ENCODE measurements at places on chromosomes 3 and 15.

DNA sequence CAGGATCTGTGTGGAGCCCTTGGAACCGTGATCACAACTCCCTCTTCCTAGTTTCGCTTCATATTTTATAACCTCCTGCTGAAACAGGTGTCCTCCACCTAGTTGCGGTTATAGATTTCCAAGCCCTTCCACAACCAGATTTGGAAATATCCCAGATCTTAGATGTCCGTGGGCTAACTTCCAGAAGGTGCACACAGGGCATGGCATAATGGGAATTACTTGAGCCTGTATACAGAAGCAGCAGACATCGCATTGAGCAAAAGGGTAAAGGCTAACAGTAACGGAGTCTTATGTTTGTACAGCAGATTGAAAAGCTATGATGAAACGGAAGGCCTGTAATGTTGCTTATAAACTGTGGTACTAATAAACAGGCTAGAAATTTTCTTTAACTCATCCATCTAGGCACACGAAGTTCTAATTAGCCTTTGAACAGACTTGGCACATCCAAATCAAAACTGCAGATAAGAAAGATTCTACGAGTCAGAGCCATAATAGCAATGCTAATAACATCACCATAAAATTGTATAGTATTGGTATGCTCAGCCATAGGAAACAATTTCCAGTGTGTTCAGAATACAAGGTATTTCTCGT is 1.2 kb upstream of the USF3 start:
- no peak for DNase-seq

DNA sequence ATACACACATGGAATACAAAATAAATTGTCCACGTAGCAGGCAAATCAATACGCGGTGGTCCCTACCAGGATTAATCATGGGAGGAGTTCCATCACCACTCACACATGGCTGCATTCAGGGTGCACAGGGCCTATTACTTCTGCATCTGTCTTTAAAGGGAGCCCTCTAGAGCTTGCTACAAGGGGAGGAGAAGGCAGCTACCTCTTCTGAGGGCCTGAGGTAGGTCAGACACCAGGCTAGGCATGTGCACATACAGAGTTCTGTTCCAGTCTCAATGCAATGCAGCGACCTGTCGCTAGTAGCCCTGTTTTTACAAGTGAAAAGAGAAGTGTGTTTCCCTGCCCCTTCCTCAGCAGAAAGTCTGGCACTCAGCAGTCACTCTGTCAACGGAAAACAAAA is 102.7 kb downstream of the ROBO2 start:
- DNase-seq = no peak

DNA sequence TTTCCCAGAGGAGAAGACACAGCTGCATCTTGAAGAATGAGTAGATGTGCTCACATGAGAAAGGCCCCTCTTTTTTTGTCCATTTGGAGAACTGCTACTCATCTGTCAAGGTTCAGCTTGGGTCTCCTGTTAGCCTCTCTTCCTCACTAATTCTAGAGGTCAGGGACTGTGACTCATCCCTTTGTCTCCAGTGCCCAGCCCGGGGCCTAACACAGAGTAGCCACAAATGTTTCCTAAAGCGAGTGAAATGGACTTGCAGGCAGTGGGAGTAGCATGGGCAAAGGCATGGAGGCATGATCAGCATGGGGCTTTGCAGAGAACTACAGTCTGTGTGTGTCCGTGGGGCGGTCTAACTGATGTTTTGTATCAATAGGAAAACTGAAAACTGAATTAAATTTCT is 33.9 kb upstream of the MRPS22 start:
- DNase-seq = no peak

DNA sequence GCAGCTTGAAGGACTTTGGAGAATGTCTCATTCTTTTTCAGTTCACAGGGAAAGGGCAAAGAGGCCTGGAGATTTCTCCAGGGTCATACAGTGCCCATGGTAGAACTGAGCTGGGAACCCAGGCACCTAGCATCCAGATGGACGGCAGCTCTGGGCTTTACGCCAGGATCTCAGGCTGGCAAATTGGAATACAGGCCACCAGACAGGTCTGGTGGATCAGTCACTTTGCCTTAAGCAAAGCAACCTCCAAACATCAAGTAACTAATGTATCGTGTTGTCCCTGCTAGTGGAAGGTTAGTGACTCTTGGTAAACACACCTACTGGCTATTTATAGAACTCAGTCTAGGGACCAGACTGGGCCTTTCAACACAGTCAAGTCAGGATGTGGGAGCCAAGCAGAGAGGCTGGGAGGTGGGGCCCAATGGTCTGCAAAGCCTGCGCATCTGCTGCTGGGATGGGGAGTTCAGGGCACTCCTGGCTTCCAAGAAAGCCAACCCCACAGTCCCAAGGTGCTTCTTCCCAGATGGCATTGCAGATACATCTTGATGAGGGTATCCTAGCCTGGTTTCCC is 30.2 kb downstream of the RPLP1 start:
- DNase-seq = no peak

DNA sequence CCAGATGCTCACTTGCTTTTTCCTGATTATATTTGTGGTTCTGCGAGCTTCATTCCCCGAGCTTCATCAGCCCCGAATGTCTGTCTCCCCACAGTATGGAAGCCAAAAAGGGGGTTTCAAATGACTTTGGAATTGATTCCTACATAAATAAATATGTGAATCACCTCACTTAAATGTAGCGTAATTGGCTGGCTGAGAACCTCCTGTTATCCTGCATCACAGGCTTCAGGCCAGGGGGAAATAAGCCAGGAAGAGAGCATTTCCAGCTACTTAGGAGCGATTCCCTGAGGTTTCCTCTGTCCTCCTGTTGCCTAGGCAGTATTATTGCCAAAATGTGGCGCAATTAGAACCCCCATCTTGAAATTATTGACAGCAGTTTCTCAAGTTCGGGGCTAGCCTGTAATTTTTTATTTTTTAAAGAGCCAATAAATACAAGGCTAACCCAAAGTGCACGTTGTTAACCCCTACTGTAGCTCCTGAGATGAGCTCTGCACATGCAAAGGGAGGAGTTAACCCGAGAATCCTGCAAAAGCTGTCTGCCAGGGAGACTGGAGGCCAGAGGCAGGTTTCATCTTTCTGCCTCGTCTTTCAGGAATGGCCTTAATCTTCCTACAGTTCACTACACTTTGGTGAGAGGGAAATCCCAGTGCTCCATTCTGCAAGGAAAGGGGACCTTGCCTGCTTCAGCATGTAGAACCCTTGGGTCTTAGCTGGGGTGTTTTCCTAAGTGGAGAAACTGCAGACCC is 148.2 kb downstream of the ADAMTS9 start:
- no peak for DNase-seq

GRCh38 chr3:43468133-43468532 is 153.7 kb downstream of the ANO10 start:
- no peak for DNase-seq

GRCh38 chr3:31027191-31027761 is 132.8 kb upstream of the GADL1 start:
- no peak for DNase-seq

DNA sequence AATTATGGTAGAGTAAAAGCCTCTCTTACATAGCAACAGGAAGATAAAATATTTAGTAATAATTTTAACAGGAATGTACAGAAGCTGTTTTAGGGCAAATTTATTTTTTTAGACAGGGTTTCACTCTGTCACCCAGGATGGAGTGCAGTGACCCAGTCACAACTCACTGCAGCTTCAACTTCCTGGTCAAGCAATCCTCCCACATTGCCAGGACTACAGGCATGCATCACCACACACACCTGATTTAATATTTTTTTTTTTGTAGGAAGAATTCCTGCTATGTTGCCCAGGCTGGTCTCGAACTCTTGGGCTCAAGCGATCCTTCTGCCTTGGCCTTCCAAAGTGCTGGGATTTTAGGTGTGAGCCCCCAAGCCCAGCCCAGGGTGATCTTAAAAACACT is 61.1 kb downstream of the PCCB start:
- DNase-seq = no peak

- DNase-seq = peak; percentile 40
Measured at GRCh38 chr3:141000027-141000663, 51.0 kb upstream of the SPSB4 start.

GRCh38 chr3:149180057-149180573 is 41.5 kb downstream of the CP start:
- no peak for DNase-seq

DNA sequence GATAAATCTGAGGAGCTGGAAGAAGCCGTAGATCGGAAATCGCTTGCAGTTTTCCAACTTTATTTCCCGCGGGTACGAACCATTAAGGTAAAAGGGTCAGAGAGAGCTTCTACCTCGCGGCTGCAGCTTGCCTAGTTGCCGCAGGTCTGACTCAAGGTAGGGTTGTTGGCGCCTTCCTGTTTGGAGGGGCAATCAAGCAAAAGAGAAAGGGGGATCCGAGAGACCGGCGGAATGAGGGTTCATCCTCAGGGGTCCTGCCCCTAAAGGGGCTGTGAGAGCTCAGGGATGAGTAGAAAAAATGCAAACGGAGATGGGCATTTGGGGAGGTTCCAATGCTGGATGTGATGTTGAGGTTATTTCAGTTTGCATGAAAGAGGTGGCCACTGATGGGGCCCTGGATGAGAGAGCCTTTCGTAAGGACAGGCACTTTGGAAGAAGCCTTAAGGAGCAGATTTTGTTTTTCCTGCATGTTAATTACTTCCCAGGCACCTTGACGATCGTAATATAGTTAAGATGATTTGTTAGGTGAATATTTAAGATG is 265.4 kb downstream of the CGGBP1 start:
- DNase-seq = no peak

DNA sequence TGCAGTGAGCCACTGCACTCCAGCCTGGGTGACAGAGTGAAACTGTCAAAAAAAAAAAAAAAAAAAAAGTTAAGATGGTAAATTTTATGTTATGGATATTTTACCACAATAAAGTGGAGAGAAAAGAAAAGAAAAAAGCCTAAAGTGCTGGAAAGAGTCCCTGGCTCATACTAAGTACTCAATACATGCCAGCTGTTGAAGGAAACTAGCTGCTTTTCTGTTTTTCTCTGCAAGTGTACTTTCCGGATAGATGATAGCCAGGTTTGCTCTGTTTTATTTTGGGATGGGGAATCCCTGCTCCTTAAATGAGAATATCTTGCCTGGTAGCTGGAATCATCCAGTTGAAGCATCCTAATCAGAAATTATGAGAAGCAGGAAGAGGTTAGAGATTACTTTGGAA is 10.9 kb downstream of the EID1 start:
- no peak for DNase-seq

DNA sequence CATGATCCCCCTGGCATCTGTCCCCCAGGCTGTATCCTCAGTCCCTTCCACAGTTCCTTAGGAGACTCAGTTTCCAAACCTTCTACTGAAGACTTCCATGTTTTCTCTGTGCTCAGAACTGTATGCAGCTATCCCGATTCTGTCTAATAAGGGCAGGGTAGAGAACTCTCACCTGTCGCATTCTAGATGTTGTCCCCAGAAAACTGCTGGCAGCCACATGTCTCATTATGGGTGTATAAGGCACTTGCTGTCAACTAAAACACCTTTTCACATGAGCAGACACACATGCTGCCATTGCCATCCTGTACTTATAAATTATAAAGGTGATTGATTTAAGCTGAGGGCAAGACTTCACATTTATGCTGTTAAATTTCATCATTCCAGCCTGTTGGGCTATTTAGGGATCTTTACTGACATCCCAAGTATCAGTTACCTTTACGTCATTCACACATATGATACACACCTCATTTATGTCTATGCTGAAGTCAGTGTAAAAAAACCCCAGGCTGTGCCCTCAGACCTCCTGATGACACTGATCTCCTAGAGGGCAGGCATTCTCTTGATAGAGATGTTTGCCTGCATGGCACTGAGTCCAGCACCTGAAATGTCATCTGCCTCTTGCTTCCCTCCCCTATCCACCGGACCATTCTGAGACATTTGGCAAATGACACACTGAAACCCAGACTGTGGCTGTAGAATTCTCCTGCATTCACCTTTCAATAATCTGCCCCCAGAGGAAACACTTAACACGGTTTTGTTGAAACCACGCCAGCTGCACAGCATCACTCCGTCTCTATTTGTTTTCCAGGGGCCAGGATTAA is 35.8 kb downstream of the BTD start:
- DNase-seq = no peak

DNA sequence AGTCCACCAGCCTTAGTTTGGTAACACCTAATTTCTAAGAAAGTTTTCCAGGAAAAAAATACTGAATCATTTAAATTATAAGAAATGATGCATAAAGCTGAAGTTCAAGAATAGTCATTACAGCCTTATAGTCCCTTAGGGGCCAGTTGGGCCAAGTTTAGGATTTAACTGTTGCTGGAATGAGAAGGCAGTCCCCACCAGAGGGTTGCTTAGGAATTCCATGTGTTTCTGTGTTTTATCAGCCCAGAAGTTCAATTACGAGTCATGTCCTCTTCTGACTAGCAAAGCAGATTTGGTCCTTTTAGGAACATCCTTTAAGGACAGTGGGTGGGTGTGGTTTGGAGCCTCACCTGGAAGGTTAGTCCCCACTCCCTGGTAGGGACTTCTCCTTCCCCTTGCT is 57.0 kb upstream of the NR2E3 start:
- no peak for DNase-seq

- no peak for DNase-seq
Measured at GRCh38 chr3:127427156-127427555, 139.3 kb upstream of the PRR20G start.

DNA sequence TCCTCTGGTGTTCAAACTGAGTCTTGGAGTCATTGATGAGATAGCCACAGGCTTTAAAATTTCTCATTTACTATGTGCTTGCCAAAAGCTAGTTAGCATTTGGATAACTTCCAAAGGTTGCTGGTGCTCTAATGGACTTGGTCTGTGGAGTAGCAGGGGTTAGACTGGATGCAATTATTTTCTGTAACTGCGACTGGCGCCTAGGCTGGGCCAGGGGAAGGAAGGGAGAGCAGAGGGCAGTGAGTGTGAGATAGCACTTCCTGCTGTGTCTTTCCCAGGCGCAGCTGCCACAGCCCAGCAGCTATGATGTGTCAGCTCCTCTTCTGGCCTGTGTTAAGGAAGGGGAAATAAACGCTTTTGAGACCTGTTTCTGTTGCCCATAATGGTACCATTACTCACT is 98.6 kb downstream of the MYRIP start:
- no peak for DNase-seq

DNA sequence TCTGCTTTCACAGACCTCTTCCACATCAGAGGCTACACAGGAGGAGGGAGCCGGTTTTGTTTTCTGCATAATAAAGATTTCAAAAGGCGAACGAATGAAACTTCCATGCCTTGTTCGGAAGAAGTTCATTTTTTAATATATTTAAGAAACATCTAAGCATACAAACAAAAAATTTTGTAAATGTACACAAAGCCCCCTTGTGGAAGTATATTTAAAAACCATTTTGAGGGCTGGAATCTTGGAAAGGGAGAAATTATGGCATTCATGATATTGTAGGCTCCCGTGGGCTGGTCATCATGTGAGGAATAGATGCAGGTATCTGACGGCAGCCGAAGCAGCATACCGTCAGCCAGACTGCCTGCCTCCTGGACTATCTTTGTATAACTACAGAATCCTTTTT is 90.4 kb downstream of the MECOM start:
- DNase-seq = no peak

DNA sequence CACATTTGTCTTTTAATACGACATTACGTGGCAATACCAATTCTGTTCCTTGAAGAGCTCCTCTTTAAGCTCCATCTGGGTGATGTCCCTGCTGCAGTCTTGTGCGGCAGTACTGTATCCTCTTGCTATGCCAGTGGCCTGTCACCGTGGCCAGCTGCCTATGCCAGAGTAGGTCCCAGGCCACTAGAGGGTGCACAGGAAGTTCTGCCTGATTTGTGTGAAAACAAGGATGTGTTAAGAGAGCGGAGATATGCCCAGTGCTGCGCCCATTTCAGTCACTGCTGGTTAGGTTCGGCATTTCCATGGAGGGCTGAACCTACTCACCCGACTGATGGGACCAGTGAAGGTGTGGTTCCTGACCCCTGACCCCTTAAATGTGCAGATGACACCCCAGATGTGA is 25.2 kb downstream of the NIPA1 start:
- DNase-seq = no peak

Measured in stimulated activated CD4-positive, alpha-beta T cell treated with anti-CD3 and anti-CD28 coated beads, Interleukin-4, amount 100 ng/mL, for 1 hour (primary cell).